ENCODE measurements at places on chromosomes 7 and 10.

DNA sequence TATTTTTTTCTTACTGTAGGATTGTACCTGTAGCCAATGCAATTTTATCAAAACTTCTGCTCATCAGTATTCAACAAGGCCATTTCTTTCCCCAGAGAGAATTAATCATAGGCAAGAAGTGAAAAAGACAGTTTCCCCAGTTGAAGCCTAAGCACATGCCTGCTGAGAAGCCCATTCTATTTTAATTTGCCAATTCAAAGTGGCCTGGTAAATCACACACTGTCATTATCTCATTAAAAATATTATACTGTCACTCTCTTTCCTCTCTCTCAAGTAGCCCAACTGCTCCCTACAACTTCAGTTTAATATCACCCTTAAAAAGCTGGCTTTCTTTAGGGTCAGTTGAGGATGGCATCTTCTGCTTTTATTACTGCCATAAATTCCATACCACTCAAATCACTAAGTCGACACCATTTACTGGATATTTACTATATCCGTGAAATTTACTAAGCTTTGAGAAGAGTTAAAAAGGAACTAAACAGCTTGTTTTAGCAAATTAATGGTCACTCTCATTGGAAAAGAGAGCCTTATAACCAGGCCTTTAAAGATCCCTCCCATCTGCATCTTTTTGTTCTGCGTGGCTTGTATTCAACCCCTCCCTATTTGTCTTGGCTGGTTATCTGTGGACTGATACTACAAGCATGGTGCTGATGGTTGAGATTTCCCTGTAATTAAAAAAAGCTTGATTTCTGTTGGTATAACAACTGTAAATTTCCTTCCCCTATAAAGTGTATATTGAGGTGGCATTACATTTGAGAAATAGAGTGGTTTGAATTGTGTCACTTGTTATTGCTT lies 30.6 kb downstream of the COL28A1 start:
- no peaks in the 10 kb centered on the region for H3K4me1 ChIP-seq
- no peak for DNase-seq
- H3K4me3 ChIP-seq: no peak overlapping the region
- H3K27ac ChIP-seq: no peak overlapping the region
- H3K27me3 ChIP-seq: peaks cover 3% of the 10 kb centered on the region

- no peak overlapping the region for H3K4me3 ChIP-seq
- no peaks in the 10 kb centered on the region for H3K4me1 ChIP-seq
- H3K27me3 ChIP-seq: no peaks in the 10 kb centered on the region
- no peak overlapping the region for H3K27ac ChIP-seq
Observed at GRCh38 chr7:30655096-30655970, 26.9 kb downstream of the CRHR2 start.

- H3K4me3 ChIP-seq: no peak overlapping the region
- H3K27ac ChIP-seq: no peak overlapping the region
- no peak for DNase-seq
- peaks cover 9% of the 10 kb centered on the region for H3K4me1 ChIP-seq
Observed at GRCh38 chr7:35700333-35700732, 5.4 kb upstream of the HERPUD2 start.

- H3K36me3 ChIP-seq: no peaks in the 10 kb centered on the region
- DNase-seq: no peak
- no peak overlapping the region for H3K4me3 ChIP-seq
- no peak overlapping the region for H3K27ac ChIP-seq
- peaks cover 1% of the 10 kb centered on the region for H3K4me1 ChIP-seq
Observed at GRCh38 chr10:29798921-29799690, 164.3 kb upstream of the SVIL start.

GRCh38 chr7:95508780-95509179 lies 23.0 kb downstream of the ASB4 start:
- no peak overlapping the region for H3K27ac ChIP-seq
- no peak overlapping the region for H3K4me3 ChIP-seq
- no peak for DNase-seq
- H3K36me3 ChIP-seq: no peaks in the 10 kb centered on the region

DNA sequence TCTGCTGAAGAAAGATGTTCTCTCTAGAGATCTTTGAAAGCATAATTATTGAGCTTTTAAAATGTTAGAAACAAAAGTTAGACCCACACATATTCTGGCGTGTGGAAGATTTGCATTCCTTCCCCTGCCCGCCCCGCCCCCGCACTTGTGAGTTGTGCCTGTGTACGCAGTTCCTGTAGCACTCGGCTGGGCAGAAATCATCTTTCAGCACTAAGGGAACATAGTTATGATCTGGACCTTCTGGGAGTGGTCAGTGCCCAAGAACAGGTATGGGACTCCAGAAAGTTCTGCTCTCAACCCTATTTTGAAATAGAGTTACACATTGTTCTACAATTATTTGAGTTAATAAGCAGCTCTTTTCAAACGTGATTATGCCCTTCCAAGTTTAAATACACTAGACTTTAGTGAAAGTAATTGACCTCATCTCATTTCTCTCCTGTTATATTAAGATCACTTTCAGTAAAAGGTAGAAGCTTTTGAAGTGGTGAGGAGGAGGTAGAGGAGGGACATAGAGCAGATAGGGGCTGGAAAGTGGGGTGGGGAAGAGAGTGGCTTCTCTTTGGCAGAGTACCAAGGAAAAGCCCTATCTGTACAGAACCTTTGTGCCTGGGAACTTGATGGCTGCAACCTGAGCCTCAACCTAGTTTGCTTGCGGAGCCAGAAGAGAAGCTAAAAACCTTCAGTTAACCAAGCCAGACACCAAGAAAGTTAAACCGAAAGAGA lies 5.7 kb downstream of the BLVRA start:
- DNase-seq: peak; percentile 4
- no peaks in the 10 kb centered on the region for H3K36me3 ChIP-seq
- no peaks in the 10 kb centered on the region for H3K27me3 ChIP-seq

- H3K4me3 ChIP-seq: no peak overlapping the region
- no peak overlapping the region for H3K27ac ChIP-seq
- peaks cover 20% of the 10 kb centered on the region for H3K4me1 ChIP-seq
- H3K36me3 ChIP-seq: peaks cover 10% of the 10 kb centered on the region
- DNase-seq: no peak
- H3K27me3 ChIP-seq: no peaks in the 10 kb centered on the region
Observed at GRCh38 chr7:977326-978048, 2.1 kb upstream of the COX19 start.

DNA sequence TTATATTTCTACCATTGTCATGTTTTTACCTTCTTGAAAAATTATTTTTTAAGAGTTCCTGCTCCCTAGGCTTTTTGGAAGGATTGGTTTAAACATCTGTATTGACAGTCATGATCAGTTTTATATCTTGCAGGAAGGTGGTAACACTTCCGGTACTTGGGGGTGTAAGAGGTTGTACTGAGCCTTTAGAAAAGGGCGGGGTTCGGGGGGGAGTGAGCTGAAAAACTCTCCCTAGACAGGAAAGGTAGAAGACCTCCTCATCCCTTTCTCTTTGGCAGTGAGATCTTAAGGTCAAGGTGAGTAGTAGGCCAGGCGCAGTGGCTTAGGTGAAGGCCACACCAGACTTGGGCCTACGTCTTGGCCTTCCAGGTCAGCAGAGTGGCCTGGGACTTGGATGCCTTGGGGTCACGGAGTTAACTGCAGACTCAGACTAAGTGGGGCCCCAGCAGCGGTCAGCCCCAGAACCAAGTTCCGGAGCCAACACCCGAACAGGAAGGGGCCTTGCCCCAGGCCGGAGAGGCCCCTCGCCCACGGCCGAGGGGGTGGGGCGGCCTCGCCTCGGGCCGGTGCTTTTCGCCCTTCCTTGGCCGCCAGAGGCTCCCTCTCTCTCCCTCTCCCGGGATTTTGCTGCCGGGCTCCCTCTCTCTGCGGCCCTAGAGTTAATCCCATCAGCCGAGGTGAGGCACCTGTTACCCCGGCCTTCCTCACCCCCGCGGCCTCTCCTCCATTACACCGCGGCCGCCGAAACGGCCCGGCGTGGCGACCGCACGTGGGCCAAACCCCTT lies at the start of gene PPP1R9A:
Gene PPP1R9A (plus strand): TSS at position 569 of the 785 bp plus-strand sequence. CDS start 2,520 bp downstream, outside the sequence.
- no peak within 1 kb of the TSS for H3K27ac ChIP-seq
- no peak for DNase-seq
- no peaks in the 10 kb centered on the region for H3K36me3 ChIP-seq
